ENCODE measurements at places on chromosomes 16 and 17. TPM values are rescaled to one million over a fixed set of nuclear protein-coding genes. Genes with fewer than 3 reads are reported as not detected.

PRM3 gene
- not detected for total RNA-seq

GLIS2 gene
- 16.8 TPM for total RNA-seq

DNA sequence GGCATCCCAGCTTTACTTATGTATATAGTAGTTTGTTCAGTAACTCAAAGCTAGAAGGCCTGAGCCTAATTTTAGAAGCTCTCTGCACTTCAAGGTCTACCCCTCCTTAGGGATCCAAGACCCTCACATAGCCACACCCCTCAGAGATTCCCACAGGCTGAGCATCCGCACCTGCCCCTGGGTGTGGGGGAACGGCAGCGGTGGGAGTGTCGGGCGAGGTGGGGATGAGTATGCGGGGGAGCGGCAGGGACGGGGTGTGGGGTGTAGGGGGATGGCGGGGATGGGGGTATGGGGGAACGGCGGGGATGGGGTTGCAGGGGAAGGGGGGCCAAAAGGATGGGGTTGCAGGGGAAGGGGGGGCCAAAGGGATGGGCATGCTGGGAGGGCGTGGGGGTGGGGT is 24.9 kb upstream of the BEAN1 start:
- no peak for DNase-seq

GRCh38 chr17:77375917-77376651 is 235.3 kb downstream of the SEC14L1 start:
- no peak for DNase-seq

- no peak for DNase-seq
Measured at GRCh38 chr17:5446786-5447185, 7.8 kb upstream of the C1QBP start.

GRCh38 chr16:8736123-8736668 is 61.2 kb downstream of the TMEM186 start:
- DNase-seq, result no peak

Data from ascending aorta (tissue), 2 donors.